SK-N-MC (cell line): ENCODE measurements at places on chromosomes 12 and 14.

DNA sequence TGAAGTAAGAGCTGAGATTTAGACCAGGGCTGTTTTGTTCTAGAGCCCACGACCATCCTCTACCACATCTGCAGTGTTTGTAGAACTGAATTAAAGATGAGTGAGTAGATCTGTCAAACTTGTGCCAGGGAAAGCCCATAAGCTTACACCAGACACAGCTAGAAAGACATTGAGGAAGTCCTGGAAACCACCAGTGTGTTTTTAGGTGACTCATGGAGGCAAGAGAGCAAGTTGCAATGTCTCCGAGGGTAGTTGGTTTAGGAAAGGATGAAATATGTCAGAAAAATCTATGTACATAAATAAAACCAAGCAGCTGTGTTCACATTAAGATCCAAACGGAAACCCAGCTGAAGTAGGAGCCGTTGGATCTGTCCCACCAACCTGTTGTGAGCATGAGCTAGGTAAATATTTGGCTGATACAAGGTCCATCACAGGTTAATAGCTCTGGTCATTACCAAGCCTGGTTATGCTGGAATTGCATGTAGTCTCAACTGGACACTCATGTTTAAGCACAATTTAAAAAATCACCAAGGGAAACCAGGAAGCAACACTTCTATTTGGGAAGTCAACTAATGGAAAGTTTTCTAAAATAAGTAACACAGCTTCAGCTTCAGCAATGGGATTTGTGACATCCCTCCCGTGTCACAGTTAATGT is 49.9 kb upstream of the PLEKHG3 start:
- DNase-seq, result no peak

DNA sequence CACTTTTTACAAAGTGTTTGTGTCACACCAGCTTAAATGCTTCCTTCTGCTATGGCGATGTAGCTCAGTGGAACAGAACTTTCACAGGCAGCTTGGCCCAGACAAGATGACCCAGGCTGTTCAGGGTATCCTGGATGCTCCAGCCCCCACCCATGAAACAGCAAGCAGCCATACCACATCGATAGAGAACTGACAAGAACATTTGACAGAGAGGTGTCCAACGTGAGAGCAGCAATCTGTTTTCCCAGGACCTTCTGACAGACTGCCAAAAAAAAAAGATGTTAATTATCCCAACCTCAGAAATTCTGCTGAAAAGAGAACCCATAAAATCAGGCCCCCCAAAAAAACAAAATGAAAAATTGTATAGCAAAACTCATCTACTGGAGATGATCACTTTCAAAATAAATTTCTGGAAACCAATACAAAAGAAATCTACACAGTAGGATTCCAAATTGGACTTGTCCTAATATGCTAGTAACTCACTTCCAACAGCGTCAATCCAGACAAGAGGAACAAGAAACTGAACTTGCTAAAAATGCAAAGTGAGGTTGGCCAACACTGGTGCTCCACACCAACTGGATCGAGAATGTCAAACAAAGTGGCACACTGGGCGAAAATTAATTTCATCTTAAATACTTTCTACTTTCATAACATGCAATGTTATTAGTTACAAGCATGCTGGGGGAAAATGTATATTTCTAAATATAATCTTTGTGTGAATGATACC is 118.8 kb downstream of the DPF3 start:
- no peak for DNase-seq

DNA sequence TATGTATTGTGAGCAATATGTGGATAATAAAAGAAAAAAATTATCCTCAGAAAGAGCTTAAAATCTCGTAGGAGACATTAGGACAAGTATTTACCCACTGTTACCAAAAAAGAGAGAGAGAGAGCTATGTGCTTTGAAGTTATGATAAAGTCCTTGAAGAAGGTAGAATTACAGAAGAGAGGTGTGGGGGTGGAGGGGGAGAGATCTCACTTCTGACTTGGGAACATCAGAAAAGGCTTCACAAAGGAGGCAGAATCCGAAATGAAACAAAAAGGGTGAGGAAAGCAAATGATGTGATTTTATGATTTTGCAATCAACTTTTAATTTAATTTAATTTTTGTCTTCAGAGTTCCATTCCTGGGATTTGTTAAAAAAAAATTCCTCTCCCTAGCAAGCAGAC is 311.8 kb upstream of the ATP2B1 start:
- no peak for DNase-seq

- DNase-seq, result no peak
These were observed 425.8 kb upstream of the ATXN7L3B start for GRCh38 chr12:74111688-74112360.

- no peak for DNase-seq
These were observed at the start of gene LRRC10 for GRCh38 chr12:69610729-69611128. TSS of gene LRRC10 (minus strand) at chr12:69610907. CDS start at chr12:69610838, 69 bp downstream.

- no peak for DNase-seq
These were observed 90.9 kb upstream of the PLXNC1 start for GRCh38 chr12:94057262-94058151.

- no peak for DNase-seq
These were observed 46.6 kb upstream of the WSCD2 start for GRCh38 chr12:108082485-108082884.

GRCh38 chr12:130041983-130042812 is 120.1 kb upstream of the FZD10 start:
- no peak for DNase-seq

GRCh38 chr14:100117633-100118395 is 41.6 kb downstream of the DEGS2 start:
- DNase-seq, result no peak

GRCh38 chr14:91048676-91049075 is 11.8 kb downstream of the RPS6KA5 start:
- no peak for DNase-seq

- no peak for DNase-seq
These were observed 96.3 kb upstream of the HIF1A start for GRCh38 chr14:61598980-61599379.
